Pancreas (tissue), 10 donors: ENCODE measurements at places on chromosomes 4 and X.

DNA sequence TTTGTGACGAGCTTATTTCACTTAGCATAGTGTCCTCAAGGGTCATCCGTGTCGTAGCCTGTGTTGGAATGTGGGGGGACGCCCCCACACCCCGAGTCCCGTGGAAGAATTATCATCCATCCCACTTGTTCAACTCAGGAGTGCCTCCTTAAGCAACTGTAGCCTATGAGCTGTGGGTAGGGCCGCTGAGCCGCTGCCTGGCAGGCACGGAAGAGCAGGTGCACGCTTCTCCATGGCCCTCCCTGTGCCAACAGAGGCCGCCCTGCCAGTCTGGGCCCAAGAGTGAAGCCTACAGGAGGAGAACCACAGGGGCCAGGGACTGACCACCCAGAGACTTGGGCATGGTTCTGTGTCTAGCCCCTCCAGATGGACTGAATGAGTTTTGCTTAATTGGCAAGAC lies 2.3 kb upstream of the RGS12 start:
- no peak for DNase-seq

DNA sequence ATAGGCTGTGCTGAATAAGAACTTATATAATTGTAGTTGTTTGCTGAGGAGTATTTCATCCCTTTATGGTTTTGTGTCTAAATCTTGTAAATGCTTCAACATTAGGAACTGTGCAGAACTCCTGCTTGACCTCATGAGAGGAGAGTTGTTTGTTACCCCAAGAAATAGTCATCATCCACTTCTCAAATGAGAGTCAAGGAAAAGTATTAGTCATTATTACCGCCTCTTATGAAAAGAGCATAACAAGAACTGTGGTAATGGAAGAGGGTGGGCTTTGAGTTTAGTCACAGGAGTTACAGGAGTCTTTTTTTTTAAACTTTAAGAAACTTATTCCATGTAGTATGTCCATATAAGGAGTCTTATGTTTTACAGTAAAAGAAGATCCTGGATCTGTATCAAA lies 132.9 kb downstream of the RAP1GDS1 start:
- DNase-seq, result no peak

DNA sequence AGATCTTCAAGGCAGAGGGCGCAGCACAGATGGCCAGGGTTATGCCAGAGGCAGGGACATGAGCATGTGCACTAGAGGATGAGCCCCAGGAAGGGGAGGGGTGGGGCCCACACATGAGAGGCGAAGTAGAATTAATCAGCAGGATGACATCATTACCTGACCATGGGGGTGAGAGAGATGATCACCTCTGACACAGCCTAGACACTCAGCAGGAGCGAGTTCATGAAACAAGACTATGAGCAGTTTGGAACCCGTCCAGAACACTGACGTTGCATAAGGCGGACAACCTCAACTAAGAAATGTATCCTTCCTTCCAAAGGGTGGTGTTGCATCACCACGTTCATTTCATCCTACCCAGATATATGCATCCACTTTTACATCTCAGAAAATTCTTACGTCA lies 446.7 kb upstream of the TENM3 start:
- DNase-seq, result no peak

GRCh38 chr4:163194593-163194992 lies 27.9 kb upstream of the NAF1 start:
- no peak for DNase-seq

GRCh38 chrX:16839219-16839851 lies 30.8 kb downstream of the RBBP7 start:
- no peak for DNase-seq
